Caco-2 (cell line): ENCODE measurements at places on chromosomes 7 and 10.

- H3K27me3 ChIP-seq, result no peaks in the 10 kb centered on the region
- no peak overlapping the region for H3K27ac ChIP-seq
- no peak for DNase-seq
- no peak overlapping the region for H3K4me3 ChIP-seq
- H3K4me1 ChIP-seq, result no peaks in the 10 kb centered on the region
- H3K36me3 ChIP-seq, result no peaks in the 10 kb centered on the region
These were observed 173.3 kb upstream of the MKLN1 start for GRCh38 chr7:131154380-131154779.

DNA sequence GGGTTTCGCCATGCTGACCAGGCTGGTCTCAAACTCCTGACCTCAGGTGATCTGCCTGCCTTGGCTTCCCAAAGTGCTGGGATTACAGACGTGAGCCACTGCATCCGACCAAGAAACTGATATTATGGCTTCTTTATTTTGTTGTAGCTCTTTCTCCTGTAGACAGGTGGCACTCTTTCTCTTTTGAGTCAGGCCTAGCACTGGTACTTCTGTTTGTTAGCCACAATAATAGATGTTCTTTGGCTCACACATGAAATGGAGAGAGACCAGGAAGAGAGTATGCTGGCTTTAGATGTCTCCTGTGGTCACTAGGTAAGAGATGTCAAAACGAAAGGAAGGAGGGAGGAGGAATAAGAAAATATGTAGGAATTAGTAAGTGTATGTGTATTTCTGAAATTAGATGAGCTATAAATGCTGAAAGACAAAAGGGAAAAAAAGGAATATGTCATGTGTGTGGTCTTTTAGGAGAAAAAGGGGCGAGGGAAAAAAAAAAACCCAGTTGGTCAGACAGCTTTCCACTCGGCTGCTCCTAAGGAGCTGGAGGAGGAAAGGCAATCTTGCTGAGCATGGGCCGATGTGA, 78.7 kb downstream of the CLEC2L start:
- no peak overlapping the region for H3K4me3 ChIP-seq
- H3K27me3 ChIP-seq, result no peaks in the 10 kb centered on the region
- H3K27ac ChIP-seq, result no peak overlapping the region
- no peaks in the 10 kb centered on the region for H3K4me1 ChIP-seq
- no peak for DNase-seq

DNA sequence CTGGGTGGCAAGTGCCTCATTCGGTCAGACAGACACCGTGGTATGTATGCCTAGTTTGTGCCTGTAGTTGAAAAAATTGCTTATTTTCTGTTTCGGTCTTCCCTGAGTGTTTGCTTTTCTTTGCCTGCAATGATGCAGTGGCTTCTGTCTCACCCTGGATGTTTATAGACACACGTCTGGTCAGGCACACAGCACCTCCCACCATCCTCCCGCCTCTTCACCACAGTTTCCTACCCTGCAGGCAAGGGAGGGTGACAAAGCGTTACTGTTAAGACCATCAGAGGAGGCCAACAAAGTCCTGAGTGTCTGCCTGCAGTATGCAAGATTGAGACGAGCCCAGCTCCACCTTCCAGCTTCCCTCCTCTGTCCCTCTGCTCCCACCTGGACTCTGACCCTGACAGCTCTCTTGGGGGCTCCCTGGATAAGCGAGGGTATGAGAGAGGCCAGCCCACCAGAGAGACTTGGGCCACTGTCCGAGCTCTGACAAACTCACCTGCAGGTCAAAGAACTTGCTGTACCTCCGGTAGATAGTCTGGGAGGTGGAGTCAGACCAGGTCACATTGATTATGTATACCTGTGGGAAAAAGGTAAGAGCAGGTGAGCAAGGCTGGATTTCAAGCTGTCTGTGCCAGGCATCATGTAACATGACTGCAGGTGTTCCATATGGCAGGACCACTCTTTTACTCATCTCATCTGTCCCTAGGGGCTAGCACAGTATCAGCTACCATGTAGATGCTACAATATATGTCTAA, 54.4 kb downstream of the SH3PXD2A start:
- H3K36me3 ChIP-seq, result peaks cover 4% of the 10 kb centered on the region; the same call in 1 of the 2 replicates
- no peak overlapping the region for H3K4me3 ChIP-seq
- no peaks in the 10 kb centered on the region for H3K27me3 ChIP-seq
- peak; percentile 22 for DNase-seq
- H3K27ac ChIP-seq, result peak overlapping the region; percentile 54
- H3K4me1 ChIP-seq, result peaks cover 65% of the 10 kb centered on the region

GRCh38 chr10:124321433-124322089, 97.2 kb downstream of the OAT start:
- H3K27me3 ChIP-seq, result no peaks in the 10 kb centered on the region; the same call in 1 of the 2 replicates
- no peaks in the 10 kb centered on the region for H3K4me1 ChIP-seq
- no peak overlapping the region for H3K27ac ChIP-seq
- no peak for DNase-seq
- no peaks in the 10 kb centered on the region for H3K36me3 ChIP-seq
- no peak overlapping the region for H3K4me3 ChIP-seq

GRCh38 chr10:4088354-4089066, 303.5 kb upstream of the KLF6 start:
- H3K27me3 ChIP-seq, result no peaks in the 10 kb centered on the region
- H3K4me3 ChIP-seq, result no peak overlapping the region
- H3K4me1 ChIP-seq, result no peaks in the 10 kb centered on the region

DNA sequence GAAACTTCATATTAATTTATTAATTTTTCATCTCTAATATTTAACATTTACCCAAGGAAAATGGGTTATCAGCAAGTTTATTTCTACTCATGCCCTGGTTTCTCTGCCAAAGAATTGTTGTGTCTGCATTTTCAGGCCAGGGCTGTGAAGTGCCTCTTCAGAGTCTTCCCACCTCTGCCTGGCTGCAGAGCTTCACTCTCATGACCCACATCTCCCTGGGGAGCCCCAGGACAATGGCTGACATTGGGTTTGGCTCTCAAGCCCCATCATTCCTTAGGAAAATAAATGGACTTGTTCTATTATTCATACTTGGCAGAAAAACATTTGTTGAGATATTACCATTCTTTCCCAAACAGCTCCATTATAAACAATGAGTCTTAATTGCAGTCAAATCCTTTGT, 30.3 kb downstream of the CACNA2D1 start:
- H3K27me3 ChIP-seq, result no peaks in the 10 kb centered on the region
- no peaks in the 10 kb centered on the region for H3K36me3 ChIP-seq
- H3K27ac ChIP-seq, result no peak overlapping the region
- H3K4me1 ChIP-seq, result no peaks in the 10 kb centered on the region
- H3K4me3 ChIP-seq, result no peak overlapping the region
